NCI-H146 (cell line): ENCODE measurements at places on chromosomes 2 and 18.

- DNase-seq = peak; percentile 66
Measured at GRCh38 chr2:188369365-188369764, 77.7 kb downstream of the GULP1 start.

DNA sequence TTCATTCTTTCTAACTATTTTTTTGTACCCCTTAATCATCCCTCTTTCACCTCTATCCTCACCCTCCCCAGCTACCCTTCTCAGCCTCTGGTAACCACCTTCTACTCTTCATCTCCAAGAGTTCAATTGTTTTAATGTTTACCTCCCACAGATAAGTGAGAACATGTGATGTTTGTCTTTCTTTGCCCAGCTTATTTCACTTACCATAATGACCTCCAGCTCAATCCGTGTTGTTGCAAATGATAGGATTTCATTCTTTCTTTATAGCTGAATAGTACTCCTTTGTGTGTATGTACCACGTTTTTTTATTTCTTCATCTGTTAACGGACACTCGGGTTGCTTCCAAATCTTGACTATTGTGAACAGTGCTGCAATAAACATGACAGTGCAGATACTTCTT is 22.1 kb upstream of the TMEM37 start:
- no peak for DNase-seq

DNA sequence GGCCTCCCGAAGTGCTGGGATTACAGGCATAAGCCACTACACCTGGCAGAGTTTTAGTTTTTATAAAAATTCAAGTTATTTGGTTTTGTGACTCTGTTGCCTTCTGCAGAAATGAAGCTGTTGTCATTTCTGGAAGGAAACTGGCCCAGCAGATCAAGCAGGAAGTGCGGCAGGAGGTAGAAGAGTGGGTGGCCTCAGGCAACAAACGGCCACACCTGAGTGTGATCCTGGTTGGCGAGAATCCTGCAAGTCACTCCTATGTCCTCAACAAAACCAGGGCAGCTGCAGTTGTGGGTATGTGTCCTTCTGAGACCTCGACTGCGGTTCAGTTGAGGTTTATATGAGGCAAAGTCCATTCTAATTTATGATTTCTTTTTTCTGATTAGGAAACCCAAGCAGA is 7.2 kb downstream of the MTHFD2 start:
- DNase-seq = no peak

DNA sequence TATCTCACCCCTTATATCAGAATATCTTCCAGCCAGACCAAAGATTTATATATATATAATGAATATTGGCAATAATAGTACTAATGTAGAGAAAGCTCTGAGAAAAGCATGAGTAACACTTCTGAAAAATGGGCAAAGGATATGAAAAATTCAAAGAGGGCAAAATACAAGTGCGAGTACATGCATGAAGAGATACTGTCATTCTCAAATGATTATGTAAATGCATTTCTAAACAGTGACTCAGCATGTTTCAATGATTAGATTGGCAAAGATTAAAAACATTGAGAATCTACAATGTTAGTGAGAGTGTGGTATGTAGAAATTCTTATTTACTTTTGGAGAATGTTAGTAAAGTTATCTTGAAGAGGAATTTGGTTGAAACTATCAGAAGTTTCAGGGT is 118.3 kb upstream of the NEDD4L start:
- DNase-seq = no peak

GRCh38 chr2:188306271-188306670 is 14.6 kb downstream of the GULP1 start:
- no peak for DNase-seq

GRCh38 chr2:112714836-112715631 is 5.8 kb upstream of the NT5DC4 start:
- DNase-seq = no peak

DNA sequence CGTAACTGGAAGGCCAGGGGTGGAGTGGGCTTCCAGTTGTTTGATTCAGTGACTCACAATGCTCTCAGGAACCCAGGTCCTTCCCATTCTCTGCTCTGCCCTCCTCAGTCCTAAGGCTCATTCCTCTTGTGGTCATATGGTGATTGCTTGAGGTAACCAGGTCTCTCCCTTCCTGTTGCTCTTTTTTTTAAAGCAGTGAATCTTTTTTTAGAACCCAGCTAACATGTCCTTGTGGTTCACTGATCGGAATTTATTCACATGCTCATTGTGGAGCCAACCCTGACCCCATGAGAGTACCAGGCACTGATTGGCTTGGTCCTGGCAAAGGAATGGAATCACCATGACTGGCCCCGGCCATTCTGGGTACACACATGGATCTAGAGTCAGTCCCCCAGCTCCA is 7.4 kb downstream of the THNSL2 start:
- no peak for DNase-seq

GRCh38 chr2:154455866-154456265 is 242.6 kb upstream of the KCNJ3 start:
- no peak for DNase-seq

GRCh38 chr2:173903601-173904394 is 61.4 kb downstream of the SP3 start:
- no peak for DNase-seq

GRCh38 chr2:108960006-108960405 is 29.0 kb downstream of the EDAR start:
- no peak for DNase-seq

- peak; percentile 49 for DNase-seq
Measured at GRCh38 chr2:64750001-64750816, 96.5 kb upstream of the SERTAD2 start.

DNA sequence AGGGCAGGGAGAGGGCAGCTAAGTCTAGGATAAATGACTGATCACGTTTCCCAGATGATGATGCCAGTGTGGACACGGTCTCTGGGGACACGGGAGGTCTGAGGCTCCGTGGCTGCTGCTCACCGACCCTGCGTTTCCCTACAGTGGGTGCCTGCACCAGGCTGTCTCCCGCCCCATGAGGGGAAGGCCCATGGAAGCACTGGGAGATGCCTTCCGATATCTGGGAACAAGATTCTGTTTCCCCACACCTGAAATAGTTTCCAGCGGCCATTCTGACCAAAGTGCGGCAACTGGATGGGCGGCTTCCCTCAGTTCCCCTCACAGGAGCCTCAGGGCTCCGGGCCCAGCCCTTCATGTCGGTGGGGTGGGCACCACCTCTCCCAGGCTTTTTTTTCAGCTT is 83.1 kb downstream of the EDAR start:
- DNase-seq = no peak

DNA sequence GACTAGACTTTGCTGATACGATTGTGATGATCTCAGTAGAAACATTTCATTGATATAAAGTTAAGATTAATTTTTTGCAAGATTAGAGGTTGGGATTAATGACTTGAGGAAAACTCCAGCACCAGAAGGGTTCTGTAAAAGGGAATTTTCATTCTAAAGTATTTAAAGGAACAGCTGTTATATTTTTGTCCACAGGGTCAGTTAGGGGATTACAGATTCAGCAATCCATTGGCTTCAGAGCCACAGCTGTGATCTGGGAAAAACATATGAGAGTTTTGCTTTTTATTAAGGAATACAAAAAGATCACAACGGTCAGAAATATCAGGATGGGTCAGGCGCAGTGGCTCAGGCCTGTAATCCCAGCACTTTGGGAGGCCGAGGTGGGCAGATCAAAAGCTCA is 19.6 kb upstream of the REV1 start:
- no peak for DNase-seq

DNA sequence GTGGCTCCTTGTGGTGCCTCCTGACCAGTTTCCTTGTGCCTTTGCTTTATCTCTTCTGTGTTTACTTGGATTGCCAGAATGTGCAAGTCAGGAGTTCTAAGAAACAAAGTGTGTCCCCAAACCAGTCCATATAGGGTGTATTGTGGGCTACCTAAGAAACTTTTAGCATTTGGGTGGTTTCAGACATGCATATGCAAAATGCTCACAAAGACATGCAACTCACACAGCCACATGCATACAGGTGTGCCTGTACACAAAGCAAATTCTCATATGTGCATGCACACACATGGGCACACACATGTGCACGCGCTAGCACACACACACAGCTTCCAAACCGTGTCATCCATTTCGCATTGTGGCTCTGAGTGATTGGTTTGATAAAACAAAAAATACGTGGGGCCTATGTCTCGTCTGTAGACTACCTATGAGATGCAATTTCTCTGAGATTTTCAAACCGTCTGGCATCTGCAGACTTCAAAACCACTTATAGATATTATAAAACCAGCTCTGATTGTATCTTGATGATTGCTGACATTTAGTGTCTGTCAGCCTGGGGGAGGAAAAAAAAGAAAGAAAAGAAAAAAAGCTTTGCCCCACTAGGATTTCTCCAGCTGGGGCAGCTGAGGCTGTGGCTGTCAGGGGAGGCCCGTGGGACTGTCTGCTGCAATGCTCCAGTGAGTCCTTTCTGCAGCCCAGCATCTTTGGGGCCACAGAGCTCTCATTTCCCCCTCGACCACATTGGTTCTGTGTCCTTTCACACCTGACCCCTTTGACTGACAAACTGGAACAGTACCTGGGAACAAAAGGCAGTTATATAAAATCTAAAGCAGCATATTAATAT is 556.1 kb downstream of the CMPK2 start:
- DNase-seq = no peak

DNA sequence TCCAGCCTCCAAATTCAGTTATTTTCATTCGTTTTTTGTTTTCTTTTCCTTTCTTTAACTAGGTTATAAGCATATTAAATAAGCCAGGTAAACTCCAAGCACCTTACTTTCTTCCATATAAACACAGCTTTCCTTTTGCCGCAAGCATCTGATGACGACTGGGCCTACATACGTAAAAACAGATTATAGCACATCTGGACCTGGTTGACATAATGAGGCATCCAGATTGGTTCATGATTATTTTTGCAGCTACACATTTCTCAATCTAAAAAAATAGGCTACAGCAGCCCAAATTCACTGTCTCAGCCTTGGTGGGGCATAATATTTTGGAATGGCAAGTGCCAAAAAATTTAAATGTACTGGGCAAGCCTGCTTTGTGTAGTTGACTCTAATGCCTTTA is 7.7 kb downstream of the CYP1B1 start:
- no peak for DNase-seq

- no peak for DNase-seq
Measured at GRCh38 chr2:194556629-194557028, 1100.4 kb upstream of the SLC39A10 start.

- no peak for DNase-seq
Measured at GRCh38 chr2:241841181-241842066, 17.3 kb downstream of the PDCD1 start.

- DNase-seq = no peak
Measured at GRCh38 chr2:140567734-140568133, 1563.1 kb downstream of the LRP1B start.

DNA sequence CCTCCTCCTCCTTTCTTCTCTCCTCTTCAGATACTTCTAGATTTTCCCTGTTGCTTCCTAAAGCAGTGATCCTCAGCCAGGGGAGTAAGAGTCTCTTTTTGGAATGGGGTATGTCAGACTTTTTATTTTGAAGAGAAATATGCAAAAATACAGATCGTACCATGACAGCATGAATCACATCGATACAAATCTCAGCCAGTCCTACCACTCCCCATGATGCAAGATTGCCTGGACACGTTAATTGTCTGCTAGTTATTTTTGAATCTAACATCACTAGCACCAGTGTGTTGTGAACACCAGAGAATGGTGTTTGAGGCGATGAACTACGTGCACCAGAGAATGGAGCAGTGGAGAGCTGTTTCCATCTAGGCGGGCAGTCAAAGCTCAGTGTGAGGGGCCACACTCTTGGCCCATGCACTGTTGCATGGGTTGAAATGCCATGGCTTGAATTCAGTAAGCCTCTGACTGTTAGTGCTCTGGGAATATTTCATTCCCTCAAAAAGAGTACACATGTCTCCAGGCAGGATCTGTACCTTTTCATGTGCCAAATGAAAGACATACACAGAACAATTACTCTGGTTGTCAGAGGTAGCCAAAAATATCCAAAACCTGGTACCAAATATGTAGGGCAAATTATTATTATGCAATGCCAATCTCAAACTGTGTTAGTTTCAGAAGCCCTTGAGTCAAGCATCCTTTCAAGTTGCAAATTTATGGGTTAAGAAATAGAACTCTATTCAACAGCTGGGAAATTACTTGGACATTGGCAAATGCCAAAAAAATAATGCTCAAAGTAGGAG is 46.3 kb upstream of the RALBP1 start:
- DNase-seq = no peak

GRCh38 chr2:153509133-153509532 is 30.6 kb upstream of the RPRM start:
- DNase-seq = no peak

GRCh38 chr2:240397542-240397916 is 37.9 kb upstream of the GPC1 start:
- DNase-seq = no peak

DNA sequence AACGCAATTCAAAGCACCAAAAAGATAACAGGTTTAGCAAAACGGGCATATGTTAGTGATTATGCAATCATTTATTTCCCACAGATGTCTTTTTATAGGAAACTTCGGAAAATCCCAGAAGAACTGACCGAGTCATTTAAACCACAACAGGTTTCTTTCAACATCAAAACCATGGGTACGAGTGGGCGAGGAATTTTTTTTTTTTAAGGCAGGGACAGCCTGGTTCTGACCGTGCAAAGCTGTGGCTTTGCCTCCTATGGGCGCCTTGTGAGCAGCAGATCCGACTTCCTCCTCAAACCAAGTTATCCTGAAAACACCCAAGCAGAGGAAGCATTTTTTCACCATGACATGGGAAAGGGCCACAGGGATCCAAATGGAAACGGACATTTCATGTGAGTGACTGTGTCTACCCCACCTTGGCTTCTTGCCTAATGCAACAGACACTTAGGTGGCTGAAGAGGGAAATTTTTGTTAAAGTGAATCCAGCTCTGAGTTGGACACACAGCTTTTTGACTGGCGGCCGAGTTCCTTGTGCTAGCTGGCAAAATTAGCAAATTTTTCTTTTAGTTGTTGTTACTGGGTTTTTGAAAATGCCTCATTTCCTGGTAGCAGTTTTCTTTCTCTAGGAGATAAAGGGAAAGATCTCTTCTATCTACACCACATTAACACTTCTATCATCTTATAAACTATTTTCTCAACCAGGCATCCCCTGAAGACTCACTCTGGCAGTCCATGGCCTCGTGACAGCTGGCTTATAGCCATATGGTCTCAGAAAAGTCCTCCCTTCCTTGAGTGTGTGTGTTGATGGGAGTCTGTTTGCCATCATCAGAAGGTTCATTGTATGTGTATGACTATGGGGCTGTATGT is 487.4 kb upstream of the ZEB2 start:
- no peak for DNase-seq

DNA sequence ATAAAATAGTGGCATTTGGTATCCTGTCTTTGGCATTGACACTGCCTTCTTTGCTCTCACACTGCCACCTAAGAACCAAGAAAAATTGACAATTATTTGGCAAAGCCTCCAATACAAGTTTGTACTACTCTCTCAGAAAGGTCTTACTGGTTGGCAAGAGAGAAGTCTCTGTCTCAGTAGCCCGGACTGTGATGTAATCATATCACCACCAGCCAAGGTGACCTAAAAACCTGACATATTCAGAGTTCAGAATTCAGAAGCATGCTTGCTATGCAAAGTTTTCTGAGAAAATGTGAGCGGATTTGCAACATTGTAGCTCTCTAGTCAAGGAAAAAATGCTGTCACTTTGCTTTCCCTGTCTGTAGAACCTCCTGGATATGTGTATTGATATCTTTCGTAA is 196.0 kb downstream of the CDH7 start:
- DNase-seq = no peak

- DNase-seq = no peak
Measured at GRCh38 chr2:158291544-158292180, 164.9 kb downstream of the CCDC148 start.

- peak; percentile 92 for DNase-seq
Measured at GRCh38 chr18:58044370-58045241, 580 bp downstream of the NEDD4L start.
